LHCN-M2 (cell line): ENCODE measurements at places on chromosomes 2 and 18. TPM values are rescaled to one million over a fixed set of nuclear protein-coding genes. Genes with fewer than 3 reads are reported as not detected.

The GAL3ST2 gene
- total RNA-seq: not detected in 2 replicates

The TUBB8B gene
- not detected in 2 replicates for total RNA-seq

The SERPINB7 gene
- total RNA-seq: 7.2 and 12.6 TPM in 2 replicates

The ALK gene
- total RNA-seq: 0.06 TPM in 1 of 2 replicates, not detected in the other

The MOCOS gene
- total RNA-seq: 4.2 and 5.7 TPM in 2 replicates

The RNU2-63P gene
- total RNA-seq: not detected in 2 replicates

The PDCD1 gene
- not detected in 2 replicates for total RNA-seq
